ENCODE measurements at places on chromosomes 2 and 18.

DNA sequence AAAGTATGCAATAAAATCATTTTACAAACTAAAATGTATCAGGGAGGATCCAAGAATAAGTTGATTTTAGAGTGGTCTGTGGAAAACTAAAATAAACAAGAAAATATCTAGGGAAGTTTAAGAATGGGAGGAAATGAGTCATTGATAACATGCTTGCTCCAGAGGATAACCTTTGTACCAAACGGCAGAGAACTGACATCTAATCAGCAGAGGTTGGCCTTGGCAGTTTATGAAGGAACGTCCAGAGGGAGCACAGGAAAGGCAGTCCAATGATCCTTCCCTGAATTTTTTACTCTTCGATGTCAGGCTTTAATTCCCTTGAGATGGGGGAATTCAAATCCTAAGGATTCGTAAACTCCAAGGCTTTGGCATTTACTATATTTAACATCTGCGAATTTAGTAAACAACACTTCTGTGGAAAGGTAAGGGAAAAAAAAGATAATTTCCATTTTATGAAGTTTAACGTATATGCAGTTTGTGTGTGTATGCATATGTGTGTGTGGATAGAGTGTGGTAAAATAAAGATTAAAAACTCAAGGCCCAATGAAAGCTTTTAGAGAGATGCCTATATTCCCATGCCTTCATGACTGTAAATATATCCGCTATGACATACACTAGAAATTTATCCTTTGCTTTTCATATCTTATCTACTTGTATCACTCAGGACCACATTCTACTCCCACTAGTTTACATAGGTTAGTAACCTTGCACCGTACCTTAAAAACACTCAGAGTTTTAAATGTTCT lies 8.7 kb upstream of the INPP1 start:
- no peak for DNase-seq

DNA sequence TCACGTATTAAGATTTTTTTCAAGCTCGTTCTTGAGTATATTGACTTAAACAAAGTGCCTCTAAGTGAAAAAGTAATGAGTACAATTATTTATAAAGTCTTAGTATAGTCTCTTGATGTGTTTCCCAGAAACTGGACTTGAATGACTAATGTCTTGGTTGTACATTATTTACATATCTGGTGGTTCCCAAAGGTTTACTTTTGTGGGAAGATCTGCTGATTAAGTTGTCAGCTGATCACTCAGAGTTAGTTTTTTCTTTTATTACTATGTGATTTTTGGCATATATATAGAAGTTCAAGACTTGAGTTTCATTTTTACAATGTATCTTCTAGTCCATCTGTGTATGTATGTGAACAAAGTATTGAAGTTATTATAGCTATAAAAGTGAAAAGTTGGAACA lies 29.5 kb downstream of the RNF144A start:
- DNase-seq: no peak

- no peak for DNase-seq
Measured at GRCh38 chr18:48193521-48194492, 215.4 kb downstream of the ZBTB7C start.

GRCh38 chr2:190121971-190122370 lies 59.4 kb upstream of the MSTN start:
- no peak for DNase-seq

GRCh38 chr2:98692090-98693054 lies 38.6 kb downstream of the MGAT4A start:
- DNase-seq: no peak

DNA sequence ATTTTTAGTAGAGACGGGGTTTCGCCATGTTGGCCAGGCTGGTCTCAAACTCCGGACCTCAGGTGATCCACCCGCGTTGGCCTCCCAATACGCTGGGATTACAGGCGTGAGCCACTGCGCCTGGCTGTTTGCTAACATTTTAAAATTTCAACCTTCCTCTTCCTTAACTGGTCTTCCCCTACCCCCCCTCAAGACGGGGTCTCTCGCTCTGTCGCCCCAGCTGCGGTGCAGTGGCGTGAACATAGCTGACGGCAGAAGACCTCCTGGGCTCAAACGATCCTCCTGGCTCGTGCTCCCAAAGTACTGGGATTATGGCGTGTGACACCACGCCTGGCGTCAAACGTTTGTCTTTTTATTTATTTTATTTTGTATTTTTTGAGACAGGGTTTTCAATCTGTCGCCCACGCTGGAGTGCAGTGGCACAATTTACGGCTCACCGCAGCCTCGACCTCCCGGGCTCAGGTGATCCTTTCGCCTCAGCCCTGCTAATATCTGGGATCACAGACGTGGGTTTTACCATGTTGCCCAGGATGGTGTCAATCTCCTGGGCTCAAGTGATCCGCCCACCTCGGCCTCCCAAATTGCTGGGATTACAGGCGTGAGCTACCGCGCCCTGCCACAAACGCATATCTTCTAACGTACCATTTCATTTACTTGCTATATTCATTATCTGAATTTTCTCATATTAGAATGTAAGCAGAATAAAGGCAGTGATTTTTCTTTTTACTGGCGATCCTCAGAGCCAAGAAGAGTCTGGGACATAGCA lies 984 bp upstream of the MSH2 start:
- DNase-seq: no peak

DNA sequence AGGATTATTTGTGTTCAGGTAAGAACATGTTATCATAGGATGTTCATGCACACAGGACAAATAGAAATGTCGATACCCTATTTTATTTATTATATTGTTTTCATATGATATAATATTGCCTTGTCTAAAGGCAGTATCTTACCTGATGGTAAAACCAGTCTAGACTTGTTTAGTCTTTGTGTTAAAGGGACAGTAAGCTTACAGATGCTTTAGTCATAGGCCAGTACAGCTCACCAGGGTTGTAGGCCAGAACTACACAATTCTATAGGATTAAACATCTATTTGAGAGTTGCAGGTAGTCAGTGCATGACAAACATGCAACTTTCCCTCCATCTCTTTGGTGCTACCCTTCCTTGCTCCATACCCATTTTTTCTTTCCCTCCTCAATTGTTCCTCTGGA lies 158.5 kb downstream of the GALNT3 start:
- DNase-seq: no peak

DNA sequence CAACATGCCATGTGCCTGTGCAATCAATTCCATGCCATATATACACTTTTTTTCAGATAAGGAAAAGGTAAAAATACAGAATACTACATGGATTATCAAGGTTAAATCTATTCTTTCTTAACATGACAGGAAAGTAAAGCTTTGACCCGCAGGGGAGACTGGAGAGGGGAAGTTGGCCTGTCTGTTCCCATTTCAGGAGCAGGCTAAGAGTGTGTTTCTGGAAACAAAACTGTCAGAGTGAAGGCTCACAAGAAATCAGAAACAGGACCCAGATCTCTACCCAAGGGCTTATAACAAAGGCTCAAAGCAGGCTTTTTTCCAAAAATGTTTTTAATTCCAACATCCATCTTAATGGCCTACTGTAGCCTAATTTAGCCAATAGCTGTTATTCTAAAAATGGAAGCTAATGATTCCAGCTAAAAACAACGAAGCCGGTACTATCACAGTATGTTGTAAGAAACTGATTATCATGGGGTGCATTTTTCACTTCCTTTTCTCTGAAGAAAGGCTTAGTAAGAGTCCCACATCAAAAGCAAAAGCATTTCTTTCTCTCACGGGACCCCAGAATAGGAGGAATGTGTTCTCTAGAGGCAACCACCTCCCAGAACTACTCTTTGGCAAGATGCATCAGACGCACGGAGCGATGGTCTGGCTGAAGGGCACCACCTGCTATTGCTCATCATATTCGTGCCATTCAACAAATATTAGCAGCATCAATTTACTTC lies 41.4 kb downstream of the FECH start:
- DNase-seq: no peak

GRCh38 chr2:122683018-122683417 lies 927.6 kb downstream of the TSN start:
- DNase-seq: no peak

DNA sequence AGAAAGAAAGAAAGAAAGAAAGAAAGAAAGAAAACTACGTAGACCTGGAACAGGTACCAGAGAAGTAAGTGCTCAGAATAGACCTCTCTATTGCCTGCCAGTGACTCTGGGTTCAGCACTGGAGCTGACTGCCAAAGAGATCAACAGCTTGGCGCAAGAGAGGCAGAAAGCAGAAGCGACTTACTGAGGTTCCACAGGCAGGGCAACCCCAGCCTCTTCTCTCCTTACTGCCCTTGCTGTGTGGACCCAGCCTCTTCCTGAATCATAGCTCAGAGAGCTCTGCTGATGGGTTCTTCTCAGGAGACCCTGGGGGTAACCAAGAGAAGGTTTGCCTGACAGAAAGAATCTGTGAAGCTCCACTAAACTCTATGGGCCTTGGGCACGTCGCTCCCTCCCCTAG lies 7.1 kb downstream of the CAPN13 start:
- no peak for DNase-seq

DNA sequence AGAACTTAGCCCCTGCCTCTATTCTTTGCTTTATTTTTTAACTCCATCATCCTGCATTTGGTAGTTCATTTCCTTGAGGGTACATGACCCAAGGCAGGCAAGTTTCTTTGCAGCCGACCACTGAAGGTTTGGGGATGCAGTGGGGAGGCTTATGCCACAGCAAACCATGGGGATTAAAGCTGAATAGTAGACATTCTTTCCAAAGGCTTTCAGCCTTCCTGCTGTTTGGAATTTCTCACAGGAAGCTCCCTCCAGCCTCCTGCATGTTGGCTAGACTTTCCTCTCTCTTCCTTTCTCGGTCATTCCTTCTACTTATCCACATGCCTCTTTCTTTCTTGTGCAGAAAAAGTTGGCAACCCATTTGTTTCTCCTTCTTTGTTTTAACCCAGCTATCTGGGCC lies 77.3 kb downstream of the SOCS6 start:
- no peak for DNase-seq
